ENCODE measurements at places on chromosomes 4 and X.

GRCh38 chr4:84531689-84532088, 32.6 kb upstream of the NKX6-1 start:
- no peak for DNase-seq

- no peak for DNase-seq
Observed at GRCh38 chr4:54575919-54576318, 81.8 kb upstream of the KIT start.

- DNase-seq: no peak
Observed at GRCh38 chr4:121270389-121270788, 106.3 kb upstream of the TNIP3 start.

DNA sequence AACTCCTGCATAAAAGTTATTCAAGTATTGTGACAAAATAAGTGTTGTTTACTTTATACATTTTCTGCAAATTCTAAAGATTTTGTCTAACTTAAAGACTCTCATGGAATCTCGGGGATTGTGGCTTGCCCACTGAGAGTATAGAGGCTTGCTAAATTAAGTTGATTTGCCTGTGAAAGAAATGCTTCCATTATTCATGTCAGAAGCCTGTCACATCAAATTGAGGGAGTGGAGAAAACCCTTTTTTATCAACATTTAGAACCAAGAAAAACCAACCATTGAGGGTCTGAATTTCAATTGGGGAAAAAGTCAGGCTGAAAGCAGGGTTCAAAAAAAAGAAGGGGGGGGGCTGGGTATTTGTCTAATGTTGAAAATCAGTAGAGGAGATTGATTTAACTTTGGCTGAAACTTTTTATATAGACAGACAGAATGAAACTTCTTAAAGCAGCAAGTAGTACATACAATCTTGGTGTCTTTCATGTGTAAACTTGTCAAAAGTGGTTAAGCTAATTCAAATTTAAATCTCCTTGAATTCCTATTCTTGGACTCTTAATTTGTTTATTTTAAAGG, 144.8 kb upstream of the CXorf66 start:
- DNase-seq: no peak

GRCh38 chrX:17030092-17030491, 83.6 kb downstream of the REPS2 start:
- no peak for DNase-seq

- DNase-seq: no peak
Observed at GRCh38 chrX:78383594-78383993, 56.2 kb upstream of the CYSLTR1 start.

GRCh38 chrX:153867139-153867538, 18.8 kb downstream of the L1CAM start:
- no peak for DNase-seq

GRCh38 chr4:150599547-150599946, 17.6 kb downstream of the MAB21L2 start:
- no peak for DNase-seq

- DNase-seq: no peak
Observed at GRCh38 chr4:154433543-154433942, 58.1 kb downstream of the DCHS2 start.

DNA sequence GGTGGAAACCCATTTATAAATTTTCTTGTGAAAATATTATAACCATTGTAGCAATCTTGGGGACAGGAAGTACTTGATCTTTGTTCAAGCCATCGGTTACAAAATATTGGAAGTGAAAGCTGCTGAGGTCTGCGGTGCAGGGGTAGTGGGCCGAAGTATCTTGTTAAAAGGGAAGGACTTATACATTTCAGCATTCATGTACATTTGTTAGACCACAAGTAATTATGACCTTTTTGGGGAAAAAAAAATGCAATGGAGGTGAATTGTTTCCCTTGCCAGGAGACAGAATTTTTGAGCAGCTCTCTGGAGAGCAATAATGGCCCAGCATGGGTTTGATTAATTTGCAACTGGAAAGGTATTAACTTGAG, 121.3 kb downstream of the EGF start:
- DNase-seq: no peak

DNA sequence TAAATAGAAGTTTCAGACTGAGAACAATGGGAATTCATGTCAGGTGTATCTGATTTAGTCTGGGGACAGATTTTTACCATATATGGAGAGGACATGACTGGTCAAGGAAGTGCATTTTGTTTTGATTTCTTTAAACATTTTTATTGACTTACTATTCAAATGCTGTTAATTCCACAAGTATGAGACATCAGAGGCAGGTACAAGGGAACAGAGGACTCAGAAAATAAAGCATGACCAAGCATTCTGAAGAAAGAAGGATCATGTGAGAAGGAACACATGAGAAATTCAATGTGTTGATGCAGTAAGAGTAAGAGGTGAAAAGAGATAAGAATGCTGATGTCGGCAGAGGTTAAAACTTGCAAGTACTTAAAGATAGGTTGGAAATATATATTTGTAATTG, 1452.6 kb downstream of the PCDH7 start:
- DNase-seq: no peak

GRCh38 chr4:118352843-118353533, at the start of gene PRSS12:
PRSS12 (minus strand) TSS chr4:118353003; CDS start chr4:118352720, 283 bp downstream.
- DNase-seq: peak; percentile 89

GRCh38 chrX:10048707-10049106, 81.5 kb downstream of the CLDN34 start:
- no peak for DNase-seq

DNA sequence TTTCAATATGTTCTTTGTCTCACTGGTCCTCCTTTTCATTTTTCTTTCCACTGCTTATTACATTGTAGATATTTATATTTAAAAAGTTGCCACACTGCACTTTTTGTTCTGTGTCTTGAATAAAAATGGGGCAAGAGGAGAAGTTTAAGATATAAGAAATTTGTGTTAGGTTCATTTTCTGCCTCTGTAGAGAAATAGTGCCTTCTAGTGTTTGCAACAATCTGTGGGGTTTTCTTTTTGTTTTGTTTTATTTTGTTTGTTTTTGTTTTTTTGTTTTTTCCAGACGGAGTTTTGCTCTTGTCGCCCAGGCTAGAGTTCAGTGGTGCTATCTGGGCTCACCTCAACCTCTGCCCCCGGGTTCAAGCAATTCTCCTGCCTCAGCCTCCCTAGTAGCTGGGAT, 20.1 kb upstream of the SMIM14 start:
- DNase-seq: no peak

GRCh38 chrX:20266810-20267606, at the start of gene RPS6KA3:
RPS6KA3 (minus strand) TSS chrX:20266909; CDS start chrX:20266632, 277 bp downstream.
- DNase-seq: peak; percentile 82

DNA sequence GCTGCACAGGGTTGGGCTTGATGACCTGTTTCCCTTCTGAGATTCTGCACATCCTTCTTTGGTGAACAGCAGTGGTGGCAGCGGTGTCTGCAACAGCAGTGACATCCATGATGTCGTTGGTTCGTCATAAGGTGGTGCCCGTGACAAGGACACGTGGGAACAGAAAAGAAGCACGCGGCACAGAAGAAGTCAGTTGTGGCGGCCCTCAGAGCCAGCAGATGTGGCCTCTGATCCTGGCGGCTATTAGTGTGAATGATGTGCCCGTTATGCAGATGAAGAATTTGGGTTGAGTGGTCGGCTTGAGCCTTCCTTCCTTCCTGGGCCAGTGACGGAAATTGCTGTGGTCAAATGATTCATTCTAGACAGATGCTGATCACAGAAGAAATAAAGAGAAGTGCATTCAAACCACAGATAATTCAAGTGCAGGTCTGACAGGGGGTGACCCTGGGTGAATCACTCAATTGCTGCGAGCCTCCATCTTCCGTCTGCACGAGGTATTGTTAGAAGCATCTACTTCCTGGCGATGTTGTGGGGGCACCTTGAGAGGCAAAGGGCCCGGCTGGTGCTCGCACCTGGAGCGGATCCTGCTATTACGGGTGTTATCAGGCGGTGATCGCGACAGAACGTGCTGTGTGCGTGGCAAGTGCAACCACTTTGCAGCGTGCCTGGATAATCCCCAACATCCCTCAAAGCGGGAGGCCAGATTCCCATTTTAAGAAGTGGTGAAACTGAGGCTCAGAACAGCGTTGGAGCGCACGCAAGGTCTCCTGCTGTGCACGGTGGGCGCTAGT, 215.2 kb upstream of the PSAPL1 start:
- DNase-seq: no peak

DNA sequence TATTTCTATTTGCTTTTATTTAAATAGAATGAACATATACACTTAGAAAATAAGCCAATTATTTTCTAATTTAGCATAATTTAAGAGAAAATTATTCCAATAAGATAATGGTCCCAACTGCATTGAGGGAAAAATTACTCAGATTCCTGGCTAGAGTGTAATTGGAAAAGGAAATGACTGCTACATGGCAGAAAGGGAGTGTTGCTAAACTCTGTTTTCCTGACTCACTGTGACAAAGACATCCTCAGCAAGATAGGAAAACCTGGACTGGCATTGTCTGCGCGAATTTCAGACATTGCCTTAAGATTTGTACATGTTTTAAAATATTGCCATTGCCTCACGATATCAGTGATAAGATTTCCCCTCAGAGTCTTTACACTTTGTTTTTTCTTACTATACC, 8.2 kb downstream of the TNIP3 start:
- DNase-seq: no peak

DNA sequence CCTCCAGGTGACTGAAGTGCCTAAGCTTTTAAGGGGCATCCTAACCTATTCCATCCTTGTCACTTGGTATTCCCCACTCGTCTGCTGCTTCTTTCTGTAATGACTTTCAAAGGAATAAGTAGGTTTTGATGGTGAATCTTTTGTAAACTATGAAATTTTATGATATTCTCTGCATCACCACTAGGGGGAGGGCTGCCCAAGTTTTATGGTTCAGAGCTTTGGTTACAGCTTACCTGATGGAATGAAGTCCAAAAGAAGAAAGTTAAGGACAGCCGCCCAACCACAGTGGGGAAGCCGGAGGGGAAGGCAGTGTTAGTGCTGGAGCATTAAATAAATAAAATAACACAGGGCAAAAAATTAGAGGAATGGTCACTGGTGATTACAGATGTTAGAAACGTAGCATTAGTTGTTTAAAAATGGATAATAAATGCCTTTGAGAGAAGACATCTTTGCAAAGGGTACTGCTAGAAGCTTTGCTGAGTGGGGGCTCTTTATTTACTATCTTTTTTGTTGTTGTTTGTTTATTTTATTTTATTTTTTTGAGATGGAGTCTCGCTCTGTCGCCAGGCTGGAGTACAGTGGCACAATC, 204.9 kb downstream of the GBA3 start:
- DNase-seq: peak; percentile 60

GRCh38 chr4:88599298-88599697, 7.0 kb downstream of the HERC3 start:
- DNase-seq: no peak

GRCh38 chrX:12949927-12950656, 24.8 kb upstream of the TMSB4X start:
- DNase-seq: no peak

- no peak for DNase-seq
Observed at GRCh38 chrX:39958850-39959249, 138.9 kb downstream of the BCOR start.

- peak; percentile 20 for DNase-seq
Observed at GRCh38 chrX:108699368-108699767, 37.0 kb downstream of the IRS4 start.

DNA sequence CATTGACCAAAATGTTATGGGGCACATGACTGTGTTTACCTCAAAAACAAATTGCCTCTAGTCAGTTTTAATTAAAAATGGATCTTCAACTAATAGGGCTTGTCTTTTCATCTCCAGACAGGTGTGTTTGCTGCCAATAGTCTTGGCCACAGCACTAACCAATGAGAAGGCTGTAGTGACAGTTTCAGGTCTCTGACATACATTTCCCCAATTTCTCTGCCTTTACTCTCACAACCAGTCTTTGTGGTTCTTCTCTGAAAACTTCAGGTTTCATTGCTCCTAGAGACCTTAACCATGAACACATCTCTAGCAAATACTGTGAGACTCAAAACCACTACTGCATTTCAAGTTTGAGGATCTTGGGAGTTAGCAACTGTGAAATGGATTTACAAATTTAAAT, 3.5 kb upstream of the EDNRA start:
- no peak for DNase-seq

- no peak for DNase-seq
Observed at GRCh38 chr4:38621028-38621684, 42.8 kb upstream of the KLF3 start.

- DNase-seq: peak; percentile 3
Observed at GRCh38 chrX:155216940-155217440, 730 bp downstream of the VBP1 start.

DNA sequence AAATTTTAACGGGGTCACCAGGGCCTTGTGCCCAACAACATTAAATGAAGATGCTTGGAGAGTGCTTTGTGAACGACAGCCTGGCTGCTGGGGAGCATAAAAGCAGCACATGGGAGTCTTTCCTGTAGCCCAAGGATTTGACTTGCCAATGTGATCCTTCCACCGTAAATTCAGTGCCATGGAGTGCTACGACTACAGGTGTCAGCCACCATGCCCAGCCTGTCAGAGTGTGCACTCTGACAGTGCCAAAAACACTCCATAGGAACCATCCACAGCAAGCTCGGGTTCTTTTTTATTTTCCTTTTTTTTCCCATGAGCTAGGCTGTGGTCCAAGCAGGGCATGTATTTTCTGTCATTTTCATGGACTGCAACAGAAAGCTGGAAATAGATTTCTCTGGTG, 156.9 kb downstream of the NLGN4X start:
- DNase-seq: no peak

GRCh38 chr4:157889788-157890187, 283.0 kb downstream of the GASK1B start:
- no peak for DNase-seq

- no peak for DNase-seq
Observed at GRCh38 chr4:138049355-138049754, 192.8 kb downstream of the SLC7A11 start.

DNA sequence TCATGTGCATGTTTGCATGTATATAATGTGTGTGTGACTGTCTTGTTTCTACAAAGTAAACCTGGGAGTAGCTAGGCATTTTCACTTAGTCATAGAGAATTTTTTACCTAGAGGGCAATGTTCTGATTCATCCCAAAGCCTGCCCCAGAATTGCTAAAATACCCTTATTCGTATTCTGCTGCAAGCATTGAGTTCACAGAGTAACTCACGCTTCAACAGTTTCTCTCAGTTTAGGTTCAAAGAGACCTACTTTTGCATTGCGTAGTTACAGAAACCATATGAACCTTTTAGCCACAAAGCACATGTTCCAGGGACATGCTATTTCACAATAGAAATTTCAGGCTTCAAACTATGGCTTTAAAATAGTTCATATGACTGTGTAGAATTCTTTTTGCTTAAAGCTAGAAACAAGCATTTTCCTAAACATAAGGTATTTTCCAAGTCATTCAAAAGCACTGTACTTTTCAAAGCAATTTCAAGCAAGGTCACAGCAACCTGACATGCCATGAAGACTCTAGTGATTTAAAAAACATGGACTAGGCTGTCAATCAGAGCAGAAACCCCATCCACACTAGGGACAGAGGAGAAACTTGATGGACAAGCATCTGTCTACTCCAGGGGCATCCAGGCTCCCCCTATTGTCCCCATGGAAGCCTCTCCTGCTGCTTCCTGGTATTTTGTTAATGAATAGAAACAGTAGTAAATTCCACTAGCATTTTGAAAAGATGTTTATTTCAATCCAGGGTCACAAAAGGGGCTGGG, 81.5 kb upstream of the MAPK10 start:
- peak; percentile 50 for DNase-seq

Data from iPS-NIHi11 (cell line).